Stimulated activated CD8-positive, alpha-beta memory T cell treated with anti-CD3 and anti-CD28 coated beads, Interleukin-15, amount 100 ng/mL, for 24 hours (primary cell): ENCODE measurements at places on chromosomes 3 and 15.
A peak's percentile ranks its signal among the peaks of the same experiment; 100 is the strongest.

GRCh38 chr3:73148682-73149081 is 87.2 kb downstream of the EBLN2 start:
- DNase-seq, result no peak

DNA sequence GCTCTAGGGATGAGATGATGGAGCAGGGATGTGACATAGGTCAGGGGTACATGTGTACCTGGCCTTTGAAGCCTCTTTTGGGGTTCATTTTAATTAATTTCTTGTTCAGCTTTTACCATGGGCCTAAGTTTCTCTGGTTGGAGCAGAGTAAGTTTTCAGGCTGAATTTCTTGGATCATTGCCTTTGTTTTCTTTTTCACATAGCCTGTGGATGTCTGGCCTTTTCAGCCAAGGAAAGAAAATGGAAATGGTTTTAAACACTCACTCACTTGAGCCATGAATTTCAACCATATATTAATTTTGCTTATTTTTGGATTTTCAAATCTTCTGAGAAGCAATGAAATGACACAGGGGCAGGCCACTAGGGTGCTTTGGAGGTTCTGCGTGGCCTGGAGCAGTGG is 30.2 kb downstream of the CACNA1D start:
- no peak for DNase-seq

- no peak for DNase-seq
These were observed 23.7 kb downstream of the TNK2 start for GRCh38 chr3:195884691-195885035.

- DNase-seq, result no peak
These were observed 95.8 kb downstream of the RAP2B start for GRCh38 chr3:153257673-153258351.

GRCh38 chr15:47504624-47505256 is 212.6 kb upstream of the SEMA6D start:
- no peak for DNase-seq

GRCh38 chr3:143121241-143122088 is 1.9 kb downstream of the CHST2 start:
- DNase-seq, result peak; percentile 31

GRCh38 chr3:31230425-31231223 is 302.1 kb upstream of the STT3B start:
- no peak for DNase-seq

DNA sequence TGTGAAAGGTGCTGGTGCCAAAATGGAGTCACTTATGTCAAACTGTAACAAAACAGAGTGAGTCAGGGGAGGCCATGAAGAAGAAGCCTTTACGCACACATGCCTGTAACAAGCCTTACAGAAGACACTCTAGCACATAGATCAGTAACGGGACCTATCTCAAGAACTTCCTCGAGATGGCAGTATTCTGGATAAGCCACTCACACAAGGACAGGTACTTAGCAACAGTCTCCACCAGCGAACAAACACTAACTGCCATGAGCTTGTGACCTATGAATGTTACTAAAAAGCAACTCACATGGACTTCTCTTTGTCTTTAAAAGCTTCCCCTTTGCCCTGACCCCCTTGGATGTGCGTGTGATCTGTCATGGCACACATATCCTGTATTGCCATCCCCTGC is 235.1 kb downstream of the CD47 start:
- DNase-seq, result no peak

DNA sequence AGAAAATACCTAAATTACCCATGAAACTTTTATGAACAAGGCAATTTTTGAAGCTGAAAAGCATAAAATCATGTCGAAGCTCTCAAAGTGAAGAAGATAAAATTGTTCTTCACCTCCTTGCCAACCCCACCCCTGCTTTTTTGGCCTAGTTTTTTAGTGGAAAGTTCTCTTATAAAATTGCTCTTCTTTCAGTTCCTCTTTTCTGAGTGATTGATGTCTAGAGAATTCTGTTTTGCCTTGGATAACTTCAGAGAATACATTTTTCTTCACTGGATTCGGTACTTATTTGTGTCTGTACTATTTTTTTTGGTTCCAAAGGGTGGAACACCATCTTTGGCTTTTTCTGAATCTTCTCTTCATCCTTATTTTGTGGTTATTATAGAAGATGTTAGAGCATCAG is 25.0 kb upstream of the PYDC2 start:
- DNase-seq, result no peak

GRCh38 chr3:22175947-22176346 is 424.9 kb upstream of the ZNF385D start:
- DNase-seq, result no peak

DNA sequence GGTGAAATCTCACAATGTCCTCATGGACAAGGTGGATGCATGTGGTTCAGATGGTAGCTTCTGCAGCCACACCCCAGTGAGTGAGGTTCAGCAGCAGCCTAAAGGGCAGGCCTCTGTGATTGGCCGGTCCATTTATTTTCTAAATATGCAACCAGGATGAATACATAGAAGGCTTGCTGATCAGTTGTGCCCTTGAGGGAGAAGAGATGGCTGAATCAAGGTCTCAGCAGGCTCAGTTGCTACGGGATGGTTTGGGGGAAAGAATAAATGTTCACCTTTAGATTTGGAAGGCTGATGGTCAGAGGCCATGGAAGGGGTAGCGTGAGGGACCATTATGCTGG is 53.7 kb upstream of the FGD5 start:
- no peak for DNase-seq

- DNase-seq, result no peak
These were observed 60.9 kb upstream of the ZNF280D start for GRCh38 chr15:56794165-56794552.

DNA sequence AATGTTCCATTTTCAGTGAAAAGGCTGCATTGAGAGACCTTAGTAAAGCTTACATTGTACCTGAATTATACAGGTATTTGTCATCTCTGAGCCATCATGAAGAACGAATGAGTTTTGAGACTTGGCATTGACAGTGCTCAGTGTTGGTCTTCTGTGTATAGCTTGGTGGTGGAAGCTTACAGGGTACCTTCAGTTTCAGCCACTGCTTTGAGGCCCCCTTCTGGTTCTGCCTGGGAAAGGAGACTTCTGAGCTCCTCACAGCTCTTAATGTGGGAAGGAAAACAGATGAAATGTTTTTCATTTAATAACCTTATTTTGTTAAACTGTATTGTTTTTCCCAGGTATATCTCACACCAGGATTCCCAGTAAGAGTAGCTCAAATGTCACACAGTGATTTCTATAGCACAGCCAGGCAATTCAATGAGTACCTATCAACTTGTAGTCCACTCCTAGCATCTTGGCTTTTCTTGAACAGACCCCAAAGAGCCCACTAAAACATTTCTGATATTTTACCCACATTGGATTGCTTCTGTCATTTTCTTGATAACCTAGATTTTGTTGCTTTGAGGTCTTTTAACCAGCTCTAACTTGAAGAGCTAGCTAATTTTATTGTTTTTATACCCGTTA is 5.6 kb downstream of the SERPINI1 start:
- no peak for DNase-seq

DNA sequence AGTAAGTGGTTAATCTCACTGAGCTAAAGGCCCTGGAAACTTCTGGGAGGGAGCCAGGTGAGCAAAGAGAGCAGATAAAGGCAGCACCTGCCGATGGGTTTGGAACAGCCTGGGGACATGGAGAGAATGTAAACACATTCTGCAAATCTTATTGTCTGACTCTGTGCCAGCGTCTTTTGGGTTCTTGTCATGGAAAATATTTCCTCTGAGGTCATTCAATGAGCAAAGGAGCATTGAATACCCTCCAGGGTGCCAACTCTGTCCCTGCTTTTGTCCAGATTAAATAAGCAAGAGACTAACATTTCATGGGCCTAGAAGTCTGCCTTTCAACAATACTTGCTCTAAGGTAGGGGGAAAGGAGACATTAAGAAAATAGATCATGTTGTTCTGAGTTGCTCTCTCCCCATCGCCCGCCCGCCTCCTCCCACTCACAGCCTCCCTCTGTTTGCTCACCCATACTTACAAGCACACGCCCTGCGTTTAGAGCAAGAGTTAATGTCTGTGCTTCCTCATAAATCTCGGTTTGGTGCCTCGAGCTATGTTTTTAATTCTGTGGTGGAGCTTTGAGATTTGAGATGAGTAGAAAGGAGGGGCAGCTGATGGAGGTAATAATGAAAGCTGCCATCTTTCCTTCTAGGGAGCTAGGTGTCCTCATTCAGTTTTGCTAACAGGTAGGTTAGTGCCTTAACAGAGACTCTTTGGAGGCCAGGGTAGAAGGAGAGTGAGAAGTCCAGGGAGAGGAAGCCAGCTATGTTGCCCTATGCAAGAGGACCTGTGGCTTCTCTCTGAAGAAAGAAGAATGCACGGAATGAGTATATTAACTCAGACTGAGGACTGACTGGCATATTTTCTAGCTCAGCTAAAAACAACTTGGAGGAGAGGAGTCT is 132.9 kb downstream of the TPRG1 start:
- DNase-seq, result no peak

- no peak for DNase-seq
These were observed 5.5 kb downstream of the BMF start for GRCh38 chr15:40102897-40103858.

DNA sequence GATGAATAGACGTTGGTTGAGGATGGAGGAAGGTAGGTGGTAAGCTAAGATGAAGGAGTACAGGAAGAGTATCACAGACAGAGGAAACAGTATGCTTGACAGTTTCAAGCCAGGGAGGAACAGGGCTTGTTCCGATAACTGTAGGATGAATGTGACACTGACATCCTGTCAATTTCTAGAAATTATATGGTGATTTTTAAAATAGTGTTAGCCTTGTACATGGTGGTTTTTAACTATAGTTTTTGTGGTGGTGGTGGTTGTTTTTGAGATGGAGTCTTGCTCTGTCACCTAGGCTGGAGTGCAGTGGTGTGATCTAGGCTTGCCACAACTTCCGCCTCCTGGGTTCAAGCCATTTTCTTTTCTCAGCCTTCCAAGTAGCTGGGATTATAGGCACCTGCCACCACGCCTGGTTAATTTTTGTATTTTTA is 92.8 kb downstream of the FNDC3B start:
- DNase-seq, result no peak

- DNase-seq, result peak; percentile 62
These were observed 276.6 kb downstream of the RPLP1 start for GRCh38 chr15:69729167-69729748.
